Islet precursor cell (in vitro differentiated cells): ENCODE measurements at places on chromosomes 1 and 21.

- no peak for DNase-seq
Measured at GRCh38 chr1:58837886-58838285, 54.0 kb upstream of the JUN start.

DNA sequence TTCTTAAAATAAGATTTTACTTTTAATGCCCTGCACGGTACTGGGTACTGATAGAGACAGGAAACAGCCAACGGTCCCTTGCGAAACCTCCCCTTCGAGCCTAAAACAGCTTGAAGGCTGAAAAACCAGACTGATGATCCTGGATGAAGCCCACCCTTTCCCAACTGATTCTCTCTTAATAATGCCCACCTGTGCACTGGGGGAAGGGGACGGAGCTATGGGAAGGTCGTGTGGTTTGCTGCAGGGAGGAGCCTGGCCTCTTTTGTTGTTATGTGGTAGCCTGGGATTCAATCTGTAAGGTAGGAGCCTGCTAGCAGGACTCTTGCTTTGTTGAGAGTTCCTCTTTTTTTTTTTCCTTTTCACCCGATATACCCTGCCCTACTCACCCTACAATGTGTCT, 25.6 kb downstream of the SAMSN1 start:
- DNase-seq: no peak

DNA sequence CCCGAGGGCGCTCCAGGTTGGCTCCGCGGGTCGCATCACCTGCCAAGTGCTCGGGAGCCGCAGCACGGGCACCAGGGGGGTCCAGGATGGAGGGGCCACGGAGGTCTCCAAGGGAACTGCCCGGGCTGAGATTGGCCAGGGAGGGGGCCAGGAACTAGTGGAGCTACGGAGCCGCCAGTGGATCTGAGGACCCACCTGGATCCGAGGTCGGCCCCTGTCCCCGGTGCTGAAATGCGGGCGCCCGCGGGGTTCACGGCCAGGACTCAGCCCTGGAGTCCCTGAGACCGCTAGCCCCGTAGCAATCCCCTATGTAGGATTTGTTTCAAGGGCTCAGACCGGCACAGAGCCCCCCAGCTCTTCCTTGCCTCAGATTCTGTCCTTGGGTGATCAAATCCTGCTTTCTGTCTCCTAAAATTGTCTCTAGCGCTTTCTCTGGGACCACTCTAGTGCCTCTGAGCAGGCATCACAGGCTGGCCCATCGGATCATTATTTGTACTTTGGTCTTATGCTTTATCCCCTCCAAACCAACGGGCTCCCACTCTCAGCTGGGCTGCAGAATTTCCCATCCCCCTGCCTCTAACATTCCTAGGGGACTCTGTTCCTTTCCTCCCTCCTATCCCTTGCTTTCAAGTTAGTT, 27.3 kb downstream of the KIAA2013 start:
- peak; percentile 78 for DNase-seq

GRCh38 chr1:174112489-174113162, 46.7 kb upstream of the RABGAP1L start:
- DNase-seq: no peak

DNA sequence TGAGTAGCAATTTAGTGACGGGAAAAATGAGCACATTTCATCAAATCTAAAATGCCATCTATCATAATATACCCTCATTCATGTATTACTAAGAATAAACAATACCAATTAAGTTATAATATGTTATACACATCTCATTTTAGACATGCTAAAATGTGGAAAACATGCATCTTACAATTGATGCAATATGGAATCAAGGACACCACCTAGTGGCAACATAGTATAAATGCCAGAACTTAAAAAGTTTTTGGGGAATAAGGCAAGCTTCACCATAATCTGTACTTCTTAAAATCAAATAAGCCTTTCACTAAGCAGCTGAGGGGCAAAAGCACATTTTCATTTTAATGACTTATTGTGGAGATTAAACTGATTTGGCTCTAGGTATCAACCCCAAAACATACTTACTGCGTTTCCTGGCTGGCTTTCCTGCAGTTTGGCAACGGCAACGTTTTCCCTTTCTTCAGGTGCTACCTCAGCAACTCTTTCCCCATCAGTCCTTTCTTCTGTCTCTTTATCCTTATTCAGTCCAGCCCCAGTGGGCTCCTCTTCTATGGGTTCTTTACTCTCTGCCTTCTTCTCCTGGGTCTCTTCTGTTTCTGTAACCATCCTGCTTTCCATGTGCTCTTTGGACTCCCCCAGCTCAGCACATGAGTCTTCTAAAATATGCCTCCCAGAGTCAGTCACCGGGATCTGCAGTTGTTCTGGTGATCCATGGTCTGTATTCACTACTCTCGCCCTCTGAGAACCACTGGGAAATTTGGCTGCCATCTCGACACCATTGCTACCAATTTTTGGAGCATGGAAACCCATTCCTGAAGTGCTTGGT, 11.4 kb downstream of the SDE2 start:
- no peak for DNase-seq

DNA sequence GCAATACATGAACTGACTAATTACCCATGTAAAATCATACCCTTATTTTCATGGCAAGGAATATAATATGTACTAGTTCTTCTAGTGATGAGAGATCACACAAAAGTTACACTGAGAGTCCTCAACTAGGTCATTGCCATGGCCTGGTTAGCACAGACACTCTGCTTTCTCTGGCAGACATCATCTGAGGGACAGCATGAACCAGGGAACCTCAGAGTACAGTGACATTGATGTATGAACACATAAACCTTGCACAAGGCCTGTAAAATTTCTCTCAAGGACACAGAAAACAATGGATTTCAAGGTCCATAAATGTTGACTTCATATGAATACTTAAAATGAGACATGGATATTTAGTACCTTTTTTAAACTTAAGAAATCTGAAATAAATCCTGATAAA, 108.8 kb upstream of the MAGI3 start:
- no peak for DNase-seq

DNA sequence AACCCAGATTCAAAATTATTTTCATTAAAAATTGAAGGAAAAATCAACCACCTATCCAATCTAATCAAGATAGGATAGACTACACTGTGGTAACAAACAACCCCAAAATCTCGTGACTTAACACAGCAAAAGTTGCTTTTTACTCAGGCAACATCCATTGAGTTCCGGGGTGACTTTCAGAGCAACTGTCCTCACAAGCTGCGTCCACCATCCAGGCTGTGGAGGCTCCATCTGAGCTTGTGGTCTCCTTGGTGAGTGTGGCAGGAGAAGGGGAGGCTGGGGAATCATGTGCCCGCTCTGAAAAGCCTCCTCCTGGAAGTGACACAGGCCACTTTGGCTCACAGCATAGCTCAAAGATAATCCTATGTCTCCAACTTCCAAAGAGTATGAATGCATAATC, 52.4 kb downstream of the CD2 start:
- no peak for DNase-seq

- no peak for DNase-seq
Measured at GRCh38 chr1:12477936-12478611, 139.9 kb downstream of the DHRS3 start.

DNA sequence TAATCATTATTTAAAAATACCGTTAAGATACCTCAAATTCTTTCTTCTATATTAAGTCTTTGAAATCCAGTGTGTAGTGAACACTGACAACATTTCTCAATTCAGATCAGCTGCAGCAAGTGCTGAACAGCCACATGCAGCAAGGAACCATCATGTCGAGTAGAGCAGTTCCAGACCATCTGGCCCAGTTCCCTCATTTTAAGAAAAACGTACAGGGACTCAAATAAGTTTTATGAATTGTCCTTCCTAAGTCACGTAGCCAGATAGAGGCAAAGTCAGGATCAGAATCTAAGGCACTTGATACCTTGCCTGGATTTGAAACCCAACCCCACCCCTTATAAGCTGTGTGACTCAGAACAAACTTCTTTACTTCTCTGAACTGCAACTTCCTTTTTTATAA, 132.4 kb downstream of the PROX1 start:
- DNase-seq: no peak

- no peak for DNase-seq
Measured at GRCh38 chr1:200028586-200029034, 1.1 kb downstream of the NR5A2 start.

GRCh38 chr1:151814426-151814825, 9.2 kb upstream of the LINGO4 start:
- DNase-seq: no peak
